Activated CD4-positive, alpha-beta memory T cell treated with anti-CD3 and anti-CD28 coated beads for 36 hours (primary cell): ENCODE measurements at places on chromosomes 2 and 18. TPM values are rescaled to one million over a fixed set of nuclear protein-coding genes. Genes with fewer than 3 reads are reported as not detected.

Gene MC4R
- not detected for total RNA-seq

Gene SERPINB10
- total RNA-seq: not detected

DNA sequence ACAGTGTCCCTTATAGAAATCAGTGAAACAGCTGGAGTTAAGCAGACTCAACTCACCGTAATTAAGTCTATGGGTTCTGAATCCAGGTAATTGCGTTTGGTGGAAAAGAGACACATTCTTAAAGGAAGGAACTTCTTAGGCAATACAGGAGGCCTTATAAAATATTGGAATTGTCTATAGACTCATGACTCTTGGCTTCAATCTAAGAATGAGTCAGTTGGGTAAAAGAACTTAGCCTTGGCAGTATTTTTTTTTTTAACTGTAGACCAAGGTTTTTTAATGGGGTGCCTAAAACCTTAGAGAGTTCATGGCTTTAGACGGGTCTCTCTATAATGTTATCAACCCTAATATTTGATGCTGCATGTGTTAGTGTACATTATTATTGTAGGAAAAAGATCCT, 47.6 kb downstream of the CCDC85A start:
- no peaks in the 10 kb centered on the region for H3K4me1 ChIP-seq
- H3K27ac ChIP-seq: no peak overlapping the region
- no peaks in the 10 kb centered on the region for H3K27me3 ChIP-seq
- no peak for DNase-seq

GRCh38 chr2:62056341-62056740, 139.6 kb upstream of the B3GNT2 start:
- H3K4me1 ChIP-seq: peaks cover 16% of the 10 kb centered on the region
- no peak for DNase-seq
- H3K27me3 ChIP-seq: no peaks in the 10 kb centered on the region
- H3K4me3 ChIP-seq: no peak overlapping the region
- peaks cover 19% of the 10 kb centered on the region for H3K36me3 ChIP-seq

GRCh38 chr2:861655-862354, 88.8 kb upstream of the SNTG2 start:
- H3K27ac ChIP-seq: no peak overlapping the region
- no peak for DNase-seq
- no peaks in the 10 kb centered on the region for H3K36me3 ChIP-seq
- H3K4me3 ChIP-seq: no peak overlapping the region
- no peaks in the 10 kb centered on the region for H3K4me1 ChIP-seq

GRCh38 chr18:41391616-41392595, 563.1 kb upstream of the PIK3C3 start:
- H3K4me1 ChIP-seq: no peaks in the 10 kb centered on the region
- DNase-seq: no peak
- H3K27me3 ChIP-seq: no peaks in the 10 kb centered on the region
- H3K27ac ChIP-seq: no peak overlapping the region
- no peaks in the 10 kb centered on the region for H3K36me3 ChIP-seq

GRCh38 chr2:204654669-204655068, 109.4 kb downstream of the PARD3B start:
- H3K4me3 ChIP-seq: no peak overlapping the region
- peaks cover 1% of the 10 kb centered on the region for H3K27me3 ChIP-seq
- no peak overlapping the region for H3K27ac ChIP-seq
- no peaks in the 10 kb centered on the region for H3K4me1 ChIP-seq
- H3K36me3 ChIP-seq: peaks cover 3% of the 10 kb centered on the region

DNA sequence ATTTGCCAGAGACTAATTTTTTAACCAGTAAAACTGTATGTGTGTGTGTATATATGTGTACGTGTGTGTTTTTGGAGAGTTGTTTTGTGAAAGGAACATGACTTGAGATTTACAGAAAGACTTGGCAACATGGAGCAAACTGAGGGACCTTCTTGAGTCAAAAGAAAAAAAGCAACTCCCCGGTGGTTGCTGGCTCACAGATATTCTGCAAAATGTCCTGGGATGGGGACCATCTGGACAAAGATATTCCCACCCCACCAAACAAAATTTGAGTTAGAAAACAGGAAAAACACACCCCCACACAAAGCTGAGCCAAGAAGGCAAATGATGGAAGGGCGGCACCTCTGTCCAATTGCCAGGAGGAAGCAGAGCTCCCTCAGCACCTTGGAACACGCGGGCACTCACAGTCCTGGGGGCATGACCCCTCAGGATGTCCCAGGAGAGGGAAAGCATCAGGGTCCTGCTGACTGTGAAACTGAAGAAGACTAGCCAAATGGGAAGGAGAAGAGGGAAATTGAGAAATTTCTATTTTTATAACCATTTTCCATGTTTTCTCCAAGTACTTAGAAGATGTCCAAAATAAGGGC, 290.2 kb upstream of the ACVR2A start:
- no peaks in the 10 kb centered on the region for H3K27me3 ChIP-seq
- H3K27ac ChIP-seq: no peak overlapping the region
- H3K4me3 ChIP-seq: no peak overlapping the region
- no peak for DNase-seq

- H3K4me3 ChIP-seq: no peak overlapping the region
- DNase-seq: no peak
- H3K27ac ChIP-seq: no peak overlapping the region
- no peaks in the 10 kb centered on the region for H3K4me1 ChIP-seq
- peaks cover 1% of the 10 kb centered on the region for H3K27me3 ChIP-seq
Observed at GRCh38 chr18:77862066-77862757, 612.6 kb downstream of the GALR1 start.

- H3K27ac ChIP-seq: no peak overlapping the region
- H3K36me3 ChIP-seq: no peaks in the 10 kb centered on the region
- peaks cover 2% of the 10 kb centered on the region for H3K27me3 ChIP-seq
- H3K4me1 ChIP-seq: no peaks in the 10 kb centered on the region
- H3K4me3 ChIP-seq: no peak overlapping the region
- DNase-seq: no peak
Observed at GRCh38 chr18:59593291-59593717, 103.9 kb downstream of the CCBE1 start.
